Caudate nucleus (tissue), 63 donors: ENCODE measurements at places on chromosomes 11 and 22.

GRCh38 chr11:35658020-35658948 lies 4.3 kb upstream of the TRIM44 start:
- DNase-seq, result no peak

GRCh38 chr22:49554741-49555140 lies 272.9 kb downstream of the BRD1 start:
- no peak for DNase-seq

DNA sequence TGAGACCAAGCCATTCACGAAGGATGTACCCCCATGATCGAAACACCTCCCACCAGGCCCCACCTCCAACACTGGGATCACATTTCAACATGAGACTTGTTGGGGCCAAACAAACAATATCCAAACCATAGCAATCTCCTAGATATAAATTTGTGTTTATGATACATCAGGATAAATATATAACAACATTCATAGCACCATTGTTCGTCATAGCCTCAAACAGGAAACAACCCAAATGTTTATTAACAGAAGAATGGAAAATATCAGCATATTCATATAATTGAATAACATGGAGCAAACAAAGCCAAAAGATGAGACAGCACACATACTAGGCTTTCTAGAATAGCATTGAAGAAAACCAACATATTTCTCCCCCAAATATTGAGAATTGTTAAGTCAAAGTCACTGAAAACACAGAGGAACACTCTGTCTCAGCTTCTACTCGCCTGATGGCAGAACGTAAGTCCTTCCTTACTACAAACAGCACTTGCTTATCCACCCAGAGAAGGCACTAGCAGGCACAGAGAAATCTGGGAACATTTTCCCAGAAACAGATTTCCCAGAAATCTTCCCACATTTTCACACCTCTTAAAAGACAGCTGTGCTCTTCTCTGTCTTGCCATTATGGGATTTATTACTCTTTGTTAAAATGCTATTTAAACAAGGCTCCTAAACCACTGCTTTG lies 8.1 kb upstream of the GDPD4 start:
- DNase-seq, result no peak

- no peak for DNase-seq
Observed at GRCh38 chr11:15901054-15901453, 455.3 kb downstream of the SOX6 start.

DNA sequence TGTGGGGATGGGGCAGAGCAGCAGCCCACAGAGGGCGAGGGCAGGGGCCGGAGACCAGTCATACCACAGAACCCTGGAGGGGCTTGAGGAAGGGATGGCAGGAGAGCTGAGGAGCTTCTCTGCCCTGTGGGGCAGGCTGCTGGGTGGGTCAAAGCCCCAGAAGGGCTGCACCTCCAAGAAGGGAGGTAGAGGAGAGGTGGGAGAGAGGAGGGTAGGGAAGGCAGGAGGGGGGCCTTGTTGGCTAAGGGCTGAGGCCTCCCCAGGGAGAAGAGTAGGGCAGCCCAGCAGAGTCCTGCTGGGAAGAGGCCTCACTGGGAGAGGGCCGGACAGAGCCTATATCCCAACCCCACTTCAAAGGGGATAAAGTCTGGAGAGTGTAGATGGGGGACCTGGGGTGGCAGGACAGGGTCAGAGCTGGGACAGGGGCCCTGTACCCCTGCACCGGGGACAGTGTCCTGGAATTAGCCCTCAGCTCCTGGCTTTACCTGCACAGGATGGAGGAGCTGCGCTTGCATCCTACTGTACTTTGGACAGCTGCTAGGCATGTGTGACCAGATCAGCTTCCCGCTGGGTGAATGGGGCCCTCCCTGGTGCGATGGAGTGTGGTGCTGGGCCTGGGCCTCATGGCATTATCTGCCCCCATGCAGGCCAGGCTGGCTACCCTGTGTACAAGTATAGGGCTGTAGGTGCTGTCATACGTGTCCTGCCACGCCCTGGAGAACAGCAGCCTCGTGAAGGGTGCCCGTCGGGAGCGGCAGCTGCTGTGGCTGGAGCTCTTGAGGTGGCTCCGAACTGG lies 7.3 kb downstream of the DGCR6L start:
- DNase-seq, result no peak
